ENCODE measurements at places on chromosomes 4 and X.
A peak's percentile ranks its signal among the peaks of the same experiment; 100 is the strongest.

DNA sequence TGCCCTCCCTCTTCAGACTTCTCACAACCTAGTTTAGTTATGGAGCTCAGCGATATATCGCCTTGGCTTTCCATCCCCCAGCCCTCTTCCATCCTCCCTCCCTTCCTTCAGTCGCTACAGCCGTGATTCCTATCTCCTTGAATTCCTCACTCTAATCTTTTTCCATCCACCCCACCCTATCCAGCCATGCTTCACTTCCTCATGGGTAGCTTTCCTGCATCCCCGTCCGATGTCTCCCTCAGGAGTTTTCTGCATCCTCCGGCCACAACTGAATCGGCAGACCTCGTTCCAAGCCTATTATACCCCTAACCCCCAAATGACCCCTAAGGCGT, 456 bp downstream of the SNX12 start:
- DNase-seq, result peak; percentile 53

DNA sequence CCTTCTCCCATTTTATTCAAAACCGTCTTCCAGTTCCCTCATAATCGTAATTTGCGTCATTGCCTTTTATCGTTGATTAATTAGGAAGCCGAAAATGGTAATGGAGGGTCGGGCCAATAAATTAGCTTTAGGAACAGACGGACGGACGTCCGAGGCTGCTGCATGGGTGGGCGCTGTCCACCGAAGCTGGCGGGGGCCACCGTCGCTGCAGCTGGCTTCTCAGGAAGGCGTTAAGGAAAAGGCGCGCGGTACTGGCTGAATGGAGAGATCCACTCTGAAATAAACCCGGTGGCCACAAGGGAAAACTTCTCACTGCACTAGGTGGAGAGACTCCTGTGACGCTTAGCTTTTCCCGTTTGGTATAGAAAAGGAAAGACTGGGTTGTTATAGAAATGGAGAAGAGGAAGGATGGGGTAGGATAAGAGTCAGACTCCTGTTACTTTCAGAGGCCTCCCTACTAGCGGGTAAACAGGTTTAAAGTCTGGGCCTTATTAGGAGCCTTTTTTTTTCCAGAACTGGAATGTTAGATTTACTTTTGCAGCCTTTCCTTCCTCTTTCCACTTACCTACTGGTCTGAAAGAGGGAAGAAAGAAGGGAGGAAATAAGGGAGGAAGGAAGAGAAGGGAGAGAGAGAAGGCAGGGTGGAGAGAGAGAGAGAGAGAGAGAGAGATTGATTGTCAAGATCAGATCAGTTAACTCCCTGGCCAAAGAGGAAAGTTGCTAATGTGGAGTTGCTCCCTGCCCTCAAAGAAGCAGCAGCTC, 11.3 kb upstream of the PRDM8 start:
- DNase-seq, result no peak

DNA sequence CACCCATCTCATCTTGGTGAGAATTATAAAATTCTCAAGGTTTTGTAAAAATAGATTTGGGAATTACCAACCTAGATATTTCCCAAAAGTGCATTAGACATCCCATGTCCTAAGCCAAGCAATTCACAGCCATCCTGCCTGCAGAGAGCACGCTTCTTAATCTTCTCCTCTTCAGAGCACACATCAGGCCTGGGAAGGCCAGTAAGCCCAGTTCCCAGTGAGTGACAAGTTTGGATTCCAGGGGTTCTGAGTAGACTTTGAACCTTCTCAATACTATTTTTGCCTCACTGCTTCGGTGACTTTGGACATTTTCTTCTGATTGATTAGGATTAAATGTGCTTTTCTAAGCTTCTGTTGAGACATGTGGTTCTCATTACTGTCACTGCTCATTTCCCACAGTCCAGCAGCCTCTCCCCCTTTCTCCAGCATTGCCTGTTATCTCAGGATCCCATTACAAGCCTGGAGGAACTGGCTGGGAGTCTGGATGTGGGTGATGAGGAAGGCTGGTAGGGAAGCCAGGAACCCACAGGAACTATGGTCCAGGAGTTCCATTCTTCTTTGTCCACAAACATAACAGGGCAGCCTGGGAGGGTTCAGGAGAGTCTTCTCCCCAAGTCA, 56.4 kb upstream of the TMEM150C start:
- no peak for DNase-seq

DNA sequence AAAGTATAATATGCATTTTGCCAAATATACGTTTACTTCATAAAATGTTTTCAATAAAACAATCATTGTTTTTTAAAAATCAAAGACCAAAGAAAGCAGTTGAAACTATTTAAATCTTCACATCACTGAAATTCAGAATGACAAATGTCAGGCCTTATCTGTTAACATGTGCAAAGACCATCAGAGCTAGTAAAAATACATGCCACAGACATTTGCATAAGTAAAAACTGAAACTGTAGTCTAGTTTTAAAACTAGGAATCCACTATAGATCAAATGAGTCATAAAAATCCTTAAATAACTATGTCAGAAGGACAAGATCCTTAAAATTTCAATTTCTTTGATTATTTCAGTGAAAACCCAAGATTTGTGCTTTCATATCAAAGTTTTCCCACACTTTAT, 24.8 kb downstream of the KLHL15 start:
- DNase-seq, result no peak

GRCh38 chrX:13659063-13659462, 6.1 kb downstream of the TCEANC start:
- DNase-seq, result no peak

GRCh38 chr4:181835348-181835747, 407.9 kb upstream of the TENM3 start:
- no peak for DNase-seq

- no peak for DNase-seq
These were observed 7.0 kb upstream of the HAUS7 start for GRCh38 chrX:153477364-153477857.

DNA sequence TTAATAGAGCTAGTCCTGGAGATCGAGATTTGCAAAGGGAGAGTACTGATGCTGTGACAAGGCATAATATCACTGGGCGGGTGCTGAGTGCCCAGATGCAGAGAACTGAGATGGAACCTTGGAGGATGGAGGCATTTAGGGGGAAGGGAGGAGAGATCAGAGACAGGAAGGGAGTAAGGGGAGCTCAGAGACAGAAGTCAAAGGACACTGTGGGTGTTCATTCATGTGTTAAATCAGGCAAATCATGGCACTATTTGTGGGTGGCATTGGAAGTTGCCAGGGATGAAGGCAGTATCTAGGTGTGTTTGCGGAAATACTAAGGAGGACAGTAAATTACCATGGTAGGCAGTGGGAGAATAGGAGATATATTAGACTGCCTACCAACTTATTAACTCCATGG, 135.0 kb downstream of the RBM46 start:
- DNase-seq, result no peak

DNA sequence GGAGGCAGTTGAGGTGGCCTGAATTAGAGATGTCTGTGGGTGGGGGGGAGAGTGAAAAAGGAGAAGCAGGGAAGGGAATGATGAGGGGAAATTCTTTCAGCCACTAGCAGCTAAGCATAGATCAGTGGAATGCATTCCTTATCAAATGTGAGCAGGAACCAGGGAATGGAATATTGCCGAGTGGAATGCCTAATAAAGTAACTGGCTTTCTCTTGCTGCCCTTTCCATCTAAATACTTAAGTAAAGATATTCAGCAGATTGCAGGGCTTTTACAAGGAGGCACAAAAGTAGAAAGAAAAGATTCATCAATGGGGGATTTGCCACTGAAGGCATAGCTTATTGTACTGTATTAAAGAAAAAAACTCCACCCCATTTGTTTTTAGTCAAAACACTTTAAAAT, 263.0 kb upstream of the RPS6KA3 start:
- no peak for DNase-seq

GRCh38 chr4:98203332-98204235, 57.6 kb upstream of the RAP1GDS1 start:
- no peak for DNase-seq
